ENCODE measurements at places on chromosomes 2 and 18.

DNA sequence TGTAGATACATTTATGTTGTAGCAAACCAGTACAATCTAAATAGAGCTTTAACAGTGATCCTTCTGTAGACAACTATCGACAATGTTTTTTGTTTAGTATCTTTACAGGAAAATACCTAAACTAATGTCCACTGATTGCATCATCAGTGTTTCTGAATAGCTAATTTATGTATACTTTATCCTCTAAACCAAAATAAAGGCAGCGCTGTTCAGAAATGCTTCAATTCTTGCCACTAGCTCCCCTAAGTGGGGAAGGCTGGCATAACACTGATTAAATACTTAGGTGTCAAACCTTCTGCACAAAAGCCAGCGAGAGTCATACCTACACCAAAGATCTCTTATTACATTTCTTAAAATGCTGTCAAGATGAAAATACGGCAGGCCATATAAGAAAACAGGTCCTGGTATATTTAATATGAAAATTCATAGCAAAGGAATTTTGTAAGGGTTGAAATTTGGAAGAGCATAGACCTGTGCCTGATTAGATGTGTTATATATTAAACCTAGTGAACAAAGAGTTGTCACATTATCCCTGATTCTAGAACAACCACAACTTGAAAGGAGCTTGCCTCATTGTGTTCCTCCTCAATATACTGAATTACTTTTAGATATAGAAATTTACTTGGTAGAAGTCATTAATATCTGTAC is 1693.4 kb upstream of the SLC39A10 start:
- no peak for DNase-seq

DNA sequence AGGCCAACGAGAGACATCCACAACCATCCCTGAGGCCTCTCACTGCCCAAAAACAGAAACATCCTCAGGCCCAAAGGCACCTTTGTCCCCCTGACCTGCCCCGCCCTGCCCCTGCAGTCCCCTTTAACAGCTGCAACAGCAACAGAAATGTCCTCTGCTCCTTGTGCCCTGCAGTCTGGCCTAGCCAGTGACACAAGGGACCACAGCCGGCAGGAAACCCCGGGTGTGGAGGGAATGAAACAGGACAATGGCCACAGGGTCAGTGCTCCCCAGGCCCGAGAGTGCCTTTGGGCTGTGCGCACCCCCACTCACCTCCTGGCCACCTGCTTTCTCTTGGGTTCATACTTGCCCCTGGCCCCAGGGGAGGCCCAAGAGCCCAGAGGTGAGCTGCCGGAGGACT is 35.6 kb downstream of the SNED1 start:
- no peak for DNase-seq

DNA sequence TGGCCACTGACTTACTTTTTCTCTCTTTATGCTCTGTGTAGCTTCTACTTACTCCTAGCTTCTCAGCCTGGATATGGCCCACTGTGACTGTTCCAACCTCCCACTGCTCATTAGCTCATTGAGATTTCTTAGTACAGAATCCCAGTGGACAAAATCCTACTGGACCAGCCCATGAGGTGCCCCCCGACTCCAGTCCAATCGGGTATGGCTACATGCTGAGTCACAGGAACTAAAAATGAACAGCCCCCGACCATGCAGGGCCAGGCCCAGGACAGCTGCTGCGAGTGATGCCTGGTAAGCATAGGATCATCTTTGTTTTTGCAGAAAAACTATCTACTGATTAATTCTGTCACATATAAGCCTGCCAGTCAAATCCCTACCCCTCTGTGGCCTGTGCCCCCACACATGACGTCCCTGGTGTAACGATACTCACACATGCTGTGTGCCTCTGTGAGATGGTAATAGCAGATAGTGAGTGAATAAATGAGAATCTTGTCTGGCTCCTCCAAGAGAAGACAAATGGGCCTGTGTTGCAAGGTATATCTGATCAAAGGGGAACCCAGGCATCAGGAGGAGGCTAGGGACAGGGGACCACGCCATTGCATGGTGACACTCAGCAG is 85.9 kb upstream of the KLF7 start:
- DNase-seq, result no peak

DNA sequence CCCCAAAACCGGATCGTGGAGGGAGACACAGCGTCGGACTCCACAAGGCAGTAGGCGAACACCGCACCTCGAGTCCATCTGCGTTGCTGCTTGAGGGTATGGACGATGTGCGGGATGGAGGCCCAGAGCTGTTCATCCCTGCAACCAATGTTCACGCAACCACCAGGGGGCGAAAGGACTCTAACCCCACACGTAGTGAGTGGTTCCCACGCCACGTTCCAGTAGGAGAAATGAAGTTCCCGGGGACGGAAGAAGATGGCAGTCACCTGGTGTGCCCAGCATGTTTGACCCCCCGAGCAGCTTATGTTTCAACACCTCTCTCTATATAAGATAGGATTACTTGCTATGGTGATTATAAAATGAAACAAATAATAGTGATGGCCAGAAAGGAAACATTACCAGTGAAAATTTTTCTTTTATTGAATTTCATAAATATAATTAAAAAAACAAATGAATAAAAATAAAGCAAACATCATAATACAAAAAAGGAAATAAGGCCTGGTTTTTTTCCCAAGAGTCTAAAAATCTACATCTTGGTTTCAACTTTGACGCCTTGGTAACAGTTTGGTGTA is 184.3 kb downstream of the SH3BP4 start:
- DNase-seq, result peak; percentile 55

DNA sequence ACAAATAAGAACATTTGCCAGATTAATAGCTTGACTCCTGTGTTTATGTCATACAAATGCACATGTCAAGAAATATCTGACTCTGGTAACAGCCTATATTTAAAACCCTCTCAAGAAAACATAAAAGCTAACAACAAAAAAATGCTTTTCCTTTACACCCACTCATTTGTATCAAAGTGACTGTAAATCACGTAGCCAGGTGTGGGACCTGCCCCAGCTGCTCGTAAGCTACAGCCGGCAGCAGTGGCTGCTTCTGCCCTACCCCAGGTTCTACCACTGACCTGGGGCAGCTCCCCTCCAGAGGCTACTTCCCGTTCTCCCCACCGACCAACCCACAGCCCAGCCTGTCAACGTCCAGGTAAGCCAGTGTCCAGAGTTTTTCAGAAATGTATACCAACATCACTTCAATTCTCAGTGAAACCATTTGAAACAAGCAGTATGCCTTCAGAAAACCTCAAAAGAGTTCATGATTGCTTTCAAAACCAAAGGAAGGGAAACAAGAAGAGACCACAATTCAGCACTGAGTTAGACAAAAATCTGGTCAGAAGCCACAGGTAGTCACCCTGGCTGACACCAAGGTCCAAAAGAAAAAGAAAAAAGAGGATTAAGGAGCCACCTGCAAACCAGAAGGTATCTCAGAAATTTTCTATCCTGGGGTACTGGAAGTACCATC is 40.4 kb downstream of the KIDINS220 start:
- no peak for DNase-seq

DNA sequence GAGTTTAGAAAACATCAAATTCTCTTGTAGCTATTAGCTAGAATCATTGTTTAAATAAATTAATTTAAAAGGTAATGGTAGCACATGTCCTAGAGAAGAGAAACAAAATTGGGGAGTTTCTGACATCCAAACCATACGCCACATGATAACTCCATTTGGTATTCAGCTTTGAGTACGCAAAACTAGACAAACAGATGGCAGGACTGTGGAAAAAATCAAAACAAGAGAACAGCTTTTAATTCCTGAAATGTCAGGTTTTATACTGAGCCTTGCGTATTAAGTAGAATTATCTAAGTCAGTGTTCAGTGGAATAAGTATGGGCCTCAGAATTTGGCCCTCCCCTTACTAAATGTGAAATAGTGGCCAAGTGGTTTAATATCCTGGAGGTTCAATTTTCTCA is 82.4 kb upstream of the PDE1A start:
- no peak for DNase-seq

GRCh38 chr2:51959696-51960095 is 927.8 kb upstream of the NRXN1 start:
- DNase-seq, result no peak

DNA sequence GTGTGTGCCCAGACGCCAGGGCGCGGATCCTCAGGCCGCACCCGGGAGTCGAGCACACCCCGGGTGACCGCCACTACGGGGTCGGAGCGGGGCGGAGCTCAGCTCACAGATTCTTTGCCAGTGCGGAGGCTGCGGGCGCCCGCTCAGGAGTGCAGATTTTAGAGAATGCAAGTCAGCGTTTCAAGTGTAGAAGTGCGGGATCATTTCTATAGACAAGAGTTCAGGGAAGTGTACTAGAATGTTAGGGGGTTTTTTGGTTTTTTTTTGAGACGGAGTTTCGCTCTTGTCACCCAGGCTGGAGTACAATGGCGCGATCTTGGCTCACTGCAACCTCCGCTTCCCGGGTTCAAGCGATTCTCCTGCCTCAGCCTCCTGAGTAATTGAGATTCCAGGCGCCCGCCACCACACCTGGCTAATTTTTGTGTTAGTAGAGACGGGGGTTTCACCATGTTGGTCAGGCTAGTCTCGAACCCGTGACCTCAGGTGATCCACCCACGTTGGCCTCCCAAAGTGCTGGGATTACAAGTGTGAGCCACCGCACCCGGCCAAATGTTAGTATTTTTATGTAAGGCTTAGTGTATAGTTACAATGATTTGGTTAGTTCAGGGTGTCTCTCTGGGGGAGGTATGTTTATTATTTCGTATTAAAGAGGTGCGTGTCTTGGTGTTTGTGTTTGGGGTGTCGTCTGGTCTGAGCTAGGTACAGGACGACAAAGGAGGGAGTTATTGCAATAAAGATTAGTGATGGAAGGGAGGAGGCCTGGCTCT is 619 bp upstream of the FAM168B start:
- peak; percentile 45 for DNase-seq

- DNase-seq, result no peak
These were observed 18.4 kb upstream of the MAL start for GRCh38 chr2:95007031-95007609.

- no peak for DNase-seq
These were observed 70.2 kb downstream of the HRH4 start for GRCh38 chr18:24530630-24531111.

GRCh38 chr2:151852260-151853069 is 24.2 kb upstream of the ARL5A start:
- no peak for DNase-seq

DNA sequence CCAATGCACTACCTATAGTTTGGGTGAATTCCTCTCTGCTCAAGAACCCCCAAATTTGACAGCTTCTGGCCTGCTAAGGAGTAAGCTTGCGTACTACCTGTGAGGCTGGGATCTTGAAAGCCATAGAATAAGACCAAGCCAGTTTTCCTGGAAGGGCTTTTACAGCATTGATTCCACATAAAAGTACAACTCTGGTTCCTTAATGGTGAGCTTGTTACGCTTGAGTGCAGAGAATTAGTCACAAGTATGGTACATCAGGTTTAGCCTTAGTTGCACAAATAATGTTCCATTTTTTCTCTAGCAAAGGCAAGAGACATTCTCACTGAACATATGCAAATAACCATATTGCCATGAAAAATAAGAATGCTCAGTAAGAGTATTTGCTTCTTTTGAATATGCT is 39.1 kb upstream of the STK39 start:
- no peak for DNase-seq

DNA sequence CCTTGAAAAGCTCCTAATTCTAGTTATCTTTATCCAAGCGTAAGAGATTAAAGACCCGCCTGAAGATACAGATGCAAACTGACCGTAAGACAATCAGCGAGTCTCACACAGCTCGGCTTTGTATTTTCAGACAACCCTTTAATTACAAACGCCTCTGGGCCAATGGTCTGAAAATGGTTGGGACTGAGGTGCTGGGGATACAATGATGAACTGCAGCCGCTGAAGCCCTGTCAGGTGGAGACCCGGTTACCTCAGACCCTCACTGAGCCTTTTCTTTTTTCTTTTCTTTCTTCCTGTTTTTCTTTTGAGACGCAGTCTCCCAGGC is 715 bp upstream of the CFAP36 start:
- no peak for DNase-seq

DNA sequence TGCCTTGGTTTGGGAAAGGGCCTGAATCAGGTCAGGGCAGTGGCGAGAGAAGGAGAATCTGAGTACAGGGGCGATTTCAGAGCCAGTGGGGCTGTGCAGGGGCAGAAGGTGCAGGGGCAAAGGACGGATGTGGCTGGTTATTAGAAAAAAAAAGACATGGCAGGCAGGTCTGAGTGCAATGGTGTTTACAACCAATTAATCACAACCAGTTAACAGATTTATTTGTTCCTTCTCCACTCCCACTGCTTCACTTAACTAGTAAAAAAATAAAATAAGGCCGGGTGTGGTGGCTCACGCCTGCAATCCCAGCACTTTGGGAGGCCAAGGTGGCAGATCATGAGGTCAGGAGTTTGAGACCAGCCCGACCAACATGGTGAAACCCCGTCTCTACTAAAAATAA is 5.5 kb downstream of the TNFRSF11A start:
- no peak for DNase-seq

GRCh38 chr2:64943387-64944150 is 45.6 kb upstream of the SLC1A4 start:
- no peak for DNase-seq

- DNase-seq, result no peak
These were observed 2.6 kb downstream of the IL1RL1 start for GRCh38 chr2:102313950-102314349.

- no peak for DNase-seq
These were observed 41.1 kb downstream of the SP140 start for GRCh38 chr2:230266638-230267037.

DNA sequence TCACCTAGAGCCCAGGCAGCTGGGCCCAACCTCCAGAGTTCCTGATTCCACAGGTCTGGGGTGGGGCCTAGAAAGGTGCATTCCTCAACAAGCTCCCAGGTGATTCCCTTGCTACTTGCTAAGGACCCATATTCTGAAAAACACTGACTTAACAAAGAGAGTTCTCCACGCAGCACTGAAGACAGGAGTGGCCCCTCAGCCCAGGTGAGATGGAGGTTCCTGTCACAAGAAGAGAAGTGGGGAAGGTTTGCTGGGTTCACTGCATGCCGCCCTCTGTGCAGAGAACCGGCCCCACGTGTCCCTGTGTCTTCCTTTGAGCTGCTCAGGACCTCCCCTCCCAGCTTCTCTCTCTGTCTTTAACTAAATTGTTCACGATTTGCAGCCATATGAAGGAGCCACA is 201.4 kb upstream of the DDX18 start:
- DNase-seq, result no peak

GRCh38 chr2:60337142-60337497 is 216.3 kb downstream of the BCL11A start:
- no peak for DNase-seq

DNA sequence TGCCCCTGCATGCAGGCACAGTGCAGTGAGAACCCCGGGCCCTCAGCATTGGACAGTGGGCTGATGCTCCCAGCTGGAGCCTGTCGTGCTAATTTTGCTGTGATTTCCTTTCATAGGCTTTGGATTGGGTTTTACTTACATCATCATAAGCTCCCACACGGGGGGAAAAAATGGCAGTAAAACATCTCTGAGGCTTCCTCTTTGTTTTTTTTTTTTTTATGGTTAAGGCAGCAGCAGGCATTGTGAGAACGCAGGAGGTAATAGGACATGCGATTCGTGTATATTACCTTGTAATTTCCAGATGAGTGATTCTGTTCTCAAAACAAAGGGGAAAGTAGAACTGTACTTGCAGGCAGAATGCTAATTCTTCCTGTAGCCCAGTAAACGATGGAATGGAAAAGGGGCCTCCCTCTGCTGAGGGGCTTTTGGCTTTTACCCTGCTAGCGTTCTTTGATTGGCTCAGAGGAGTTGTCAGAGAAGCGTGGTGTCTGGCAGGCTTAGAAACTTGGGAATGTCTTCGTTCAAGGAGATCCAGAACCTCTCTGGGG is 89.7 kb downstream of the NPAS2 start:
- DNase-seq, result no peak

- no peak for DNase-seq
These were observed 79.2 kb downstream of the LAMA1 start for GRCh38 chr18:7038330-7038851.

- DNase-seq, result no peak
These were observed 2.5 kb upstream of the ADNP2 start for GRCh38 chr18:80106482-80107051.
